Activated CD8-positive, alpha-beta T cell treated with anti-CD3 and anti-CD28 coated beads, Interleukin-2, amount 10 ng/mL, durations not matched to agents 7 days and 5 days (primary cell): ENCODE measurements at places on chromosomes 13 and 19.

GRCh38 chr19:57002710-57003109, 117.1 kb upstream of the USP29 start:
- no peak for DNase-seq

GRCh38 chr13:25300861-25301346, 521 bp upstream of the NUP58 start:
- DNase-seq, result no peak

- no peak for DNase-seq
Measured at GRCh38 chr19:1163283-1163933, 10.7 kb downstream of the SBNO2 start.

- DNase-seq, result no peak
Measured at GRCh38 chr13:66967811-66968597, 262.1 kb downstream of the PCDH9 start.

GRCh38 chr19:41225238-41226052, 6.4 kb downstream of the AXL start:
- DNase-seq, result peak; percentile 28

DNA sequence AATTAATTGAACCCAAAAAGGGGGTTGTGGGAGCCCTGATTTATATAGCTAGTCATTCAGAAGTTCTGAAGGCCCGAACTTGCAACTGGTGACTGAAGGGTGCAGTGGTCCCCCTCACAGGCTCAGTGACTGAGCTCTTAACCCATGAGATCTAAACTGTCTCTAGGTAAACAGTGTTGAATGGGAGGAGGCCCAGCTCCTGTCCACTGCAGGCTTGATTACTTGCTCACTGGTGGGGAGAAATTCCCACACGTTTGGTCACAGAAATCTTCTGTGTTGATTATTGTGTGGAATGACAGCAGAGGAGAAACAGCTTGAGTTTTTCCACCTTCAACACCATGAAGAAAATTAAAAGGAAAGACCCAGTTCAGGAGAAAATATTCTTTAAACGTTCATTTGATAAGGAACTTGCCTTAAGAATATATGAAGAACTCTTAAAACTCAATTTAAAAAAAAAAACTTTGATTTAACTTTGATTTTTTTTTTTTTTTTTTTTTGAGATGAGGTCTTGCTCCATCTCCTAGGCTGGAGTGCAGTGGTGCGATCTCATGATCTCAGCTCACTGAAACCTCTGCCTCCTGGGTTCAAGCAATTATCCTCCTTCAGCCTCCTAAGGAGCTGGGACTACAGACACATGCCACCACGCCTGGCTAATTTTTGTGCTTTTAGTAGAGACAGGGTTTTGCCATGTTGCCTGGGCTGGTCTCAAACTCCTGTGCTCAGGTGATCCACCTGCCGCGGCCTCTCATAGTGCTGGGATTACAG, 249.3 kb downstream of the UQCRFS1 start:
- no peak for DNase-seq

GRCh38 chr13:76892488-76892887, 6.3 kb upstream of the KCTD12 start:
- DNase-seq, result no peak

- no peak for DNase-seq
Measured at GRCh38 chr13:107834717-107835116, 380.6 kb downstream of the LIG4 start.

DNA sequence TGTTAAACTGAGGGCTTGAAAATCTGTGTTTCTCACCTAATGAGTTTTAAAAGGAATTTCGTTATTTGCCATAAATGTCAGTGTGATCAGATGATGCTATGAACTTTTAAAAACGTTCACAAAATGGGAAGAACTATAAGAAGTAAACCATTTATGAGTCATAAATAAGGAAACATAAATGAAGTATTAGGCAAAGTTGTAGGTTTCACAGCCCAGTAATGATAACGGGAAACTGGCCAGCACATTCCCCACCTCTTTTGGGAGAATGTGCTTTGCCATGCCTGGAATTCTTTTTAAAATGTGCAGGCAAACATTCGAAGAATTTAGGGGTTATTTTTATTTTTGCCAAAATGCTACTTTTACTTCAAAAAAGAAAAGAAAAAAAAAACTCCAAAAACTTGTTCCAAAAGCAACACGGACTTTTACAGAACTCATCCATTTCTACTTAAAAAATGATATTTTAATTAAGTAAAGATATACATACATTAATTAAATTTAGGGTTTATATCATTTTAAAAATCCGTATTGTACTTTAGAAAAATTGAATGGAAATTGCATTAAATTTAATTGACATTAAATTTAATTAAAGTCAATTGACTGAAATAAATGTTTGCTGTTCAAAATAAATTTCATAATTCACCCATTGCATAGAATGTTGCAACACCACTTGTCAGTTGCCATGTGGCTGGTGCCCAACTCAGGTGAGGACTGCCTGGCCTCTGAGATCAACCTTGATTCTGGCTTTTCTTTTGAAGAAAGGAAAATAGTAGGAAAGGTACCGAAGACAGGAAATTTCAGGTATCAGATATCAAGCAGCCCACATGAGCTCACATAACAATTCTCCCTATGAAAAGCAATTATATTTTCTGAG, 1198.5 kb downstream of the EFNB2 start:
- no peak for DNase-seq

DNA sequence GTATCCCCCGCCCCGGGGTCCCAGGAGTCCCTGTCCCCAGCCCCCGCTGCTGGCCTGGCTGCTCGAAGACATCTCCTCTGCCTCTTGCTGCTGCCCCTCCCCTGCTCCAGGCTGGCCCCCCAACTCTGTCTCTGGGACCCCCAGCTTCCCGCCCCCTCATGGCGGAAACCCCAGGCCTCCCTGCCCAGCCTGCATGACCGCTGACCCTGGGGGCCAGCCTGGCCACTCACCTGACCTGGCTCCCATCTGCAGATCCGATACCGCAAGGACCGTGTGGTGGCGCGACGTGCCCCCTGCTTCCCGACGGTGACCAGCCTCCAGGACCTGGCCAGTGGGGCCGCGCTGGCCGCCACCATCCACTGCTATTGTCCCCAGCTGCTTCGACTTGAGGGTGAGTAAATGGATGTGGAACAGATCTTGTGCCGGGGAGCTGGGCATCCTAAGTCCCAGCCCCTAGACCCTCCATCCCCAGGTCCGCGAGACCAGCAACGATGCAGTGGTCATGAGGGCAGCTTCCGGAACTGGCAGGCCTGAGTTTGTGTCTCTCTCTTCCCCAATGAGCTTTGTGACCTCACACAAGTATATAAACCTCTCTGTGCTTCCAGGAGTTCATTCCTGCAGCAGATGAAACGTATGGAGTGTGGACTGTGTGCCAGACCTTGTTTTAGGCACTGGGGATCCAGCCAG, 12.4 kb downstream of the CAMSAP3 start:
- no peak for DNase-seq

- DNase-seq, result no peak
Measured at GRCh38 chr13:52085421-52085820, 43.5 kb downstream of the NEK5 start.

- no peak for DNase-seq
Measured at GRCh38 chr19:37989855-37990254, 82.8 kb downstream of the SIPA1L3 start.

GRCh38 chr13:32759152-32759551, 172.9 kb downstream of the PDS5B start:
- no peak for DNase-seq

- DNase-seq, result peak; percentile 97
Measured at GRCh38 chr19:11924886-11925650, at the start of gene ZNF700. ZNF700 (plus strand) TSS chr19:11925107; CDS start chr19:11925211, 104 bp downstream.

DNA sequence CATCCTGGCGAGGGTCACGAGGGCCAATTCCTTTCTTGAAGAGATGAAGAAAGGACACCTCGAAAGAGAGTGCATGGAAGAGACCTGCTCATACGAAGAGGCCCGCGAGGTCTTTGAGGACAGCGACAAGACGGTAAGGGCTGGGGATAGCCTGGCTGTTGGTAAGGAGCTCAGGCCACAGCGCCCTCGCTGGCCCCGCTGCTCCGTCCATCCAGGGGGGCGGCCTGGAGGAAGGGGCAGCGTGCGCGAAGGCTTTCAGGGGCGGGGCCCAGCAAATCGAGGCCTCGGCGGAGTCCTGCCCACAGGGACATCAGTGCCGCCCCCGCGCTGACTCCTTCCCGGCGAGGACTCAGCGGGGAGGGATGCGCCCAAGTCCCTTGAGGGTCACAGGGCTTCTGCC, 6.9 kb downstream of the F10 start:
- DNase-seq, result no peak

DNA sequence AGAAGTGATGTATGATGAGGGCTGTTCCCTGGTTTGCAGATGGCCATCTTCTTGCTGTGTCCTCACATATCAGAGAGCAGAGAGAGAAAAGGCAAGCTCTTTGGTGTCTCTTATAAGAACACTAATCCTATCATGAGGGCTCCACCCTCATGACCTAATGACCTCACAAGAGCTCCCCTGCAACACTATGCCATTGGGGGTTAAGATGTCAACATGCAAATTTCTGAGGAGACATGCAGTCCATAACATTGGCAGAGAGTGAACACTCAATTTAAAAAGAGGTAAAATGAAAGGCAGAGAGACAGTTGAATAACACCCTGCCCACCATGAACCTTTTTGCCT, 10.9 kb downstream of the FAM187B start:
- DNase-seq, result no peak

- no peak for DNase-seq
Measured at GRCh38 chr13:73955977-73956500, 178.2 kb downstream of the KLF12 start.

DNA sequence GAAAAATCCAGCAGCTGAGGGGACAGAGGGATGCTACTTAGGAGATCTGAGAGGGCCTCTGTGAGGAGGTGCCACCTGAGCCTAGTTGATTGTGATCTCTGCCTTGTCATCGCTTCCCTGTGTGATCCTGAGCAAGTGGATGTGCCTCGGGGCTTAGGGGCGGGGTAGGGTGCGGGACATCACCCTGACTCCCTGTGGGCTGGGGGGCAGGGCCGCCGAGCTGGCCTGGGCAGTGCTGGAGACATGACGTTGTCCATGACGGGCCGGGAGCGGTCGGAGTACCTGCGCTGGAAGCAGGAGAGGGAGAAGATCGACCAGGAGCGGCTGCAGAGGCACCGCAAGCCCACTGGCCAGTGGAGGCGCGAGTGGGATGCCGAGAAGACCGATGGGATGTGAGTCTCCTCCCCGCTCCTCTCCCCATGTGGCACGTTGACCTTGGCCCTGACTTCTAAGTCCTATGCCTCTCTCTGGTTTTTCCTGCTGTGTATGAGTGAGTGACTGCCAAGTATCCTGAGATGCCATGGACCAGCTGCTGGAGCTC, 8.2 kb upstream of the INAFM1 start:
- no peak for DNase-seq

GRCh38 chr13:112331675-112332074, 44.5 kb upstream of the SPACA7 start:
- DNase-seq, result no peak

DNA sequence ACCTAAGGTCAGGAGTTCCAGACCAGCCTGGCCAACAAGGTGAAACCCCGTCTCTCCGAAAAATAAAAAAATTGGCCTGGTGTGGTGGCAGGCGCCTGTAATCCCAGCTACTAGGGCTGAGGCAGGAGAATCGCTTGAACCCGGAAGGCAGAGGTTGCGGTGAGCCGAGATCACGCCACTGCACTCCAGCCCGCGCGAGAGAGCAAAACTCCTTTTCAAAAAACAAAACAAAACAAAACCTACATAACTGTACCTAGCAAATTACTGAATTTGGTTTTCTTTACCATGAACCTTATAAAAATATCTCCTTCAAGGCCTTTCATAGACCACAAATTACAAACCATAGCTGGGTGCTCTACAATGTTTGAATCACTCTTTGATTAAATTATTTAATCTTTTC, 760 bp downstream of the ZNF91 start:
- peak; percentile 71 for DNase-seq

DNA sequence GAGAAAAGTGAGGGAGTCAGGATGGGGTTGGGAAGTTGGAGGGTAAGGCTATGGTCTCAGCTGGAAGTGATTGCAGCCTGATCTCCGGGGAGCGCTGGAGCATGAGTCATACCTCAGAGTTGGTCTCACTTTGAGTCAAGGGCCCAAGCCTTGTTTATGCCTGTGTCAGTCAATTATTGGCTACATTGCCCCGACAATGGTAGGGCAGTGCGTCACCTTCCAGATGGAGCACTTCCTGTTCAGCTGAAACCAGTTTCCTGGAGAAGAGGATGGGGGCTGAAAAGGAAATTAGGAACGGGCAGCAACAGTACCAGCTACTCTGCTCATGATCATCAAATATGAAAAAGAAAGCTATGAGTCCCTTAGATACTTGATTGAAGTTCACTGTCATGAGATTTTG, 60.4 kb downstream of the ADGRE1 start:
- DNase-seq, result peak; percentile 66

GRCh38 chr13:90315061-90315460, 1032.4 kb upstream of the MIR17HG start:
- DNase-seq, result no peak

DNA sequence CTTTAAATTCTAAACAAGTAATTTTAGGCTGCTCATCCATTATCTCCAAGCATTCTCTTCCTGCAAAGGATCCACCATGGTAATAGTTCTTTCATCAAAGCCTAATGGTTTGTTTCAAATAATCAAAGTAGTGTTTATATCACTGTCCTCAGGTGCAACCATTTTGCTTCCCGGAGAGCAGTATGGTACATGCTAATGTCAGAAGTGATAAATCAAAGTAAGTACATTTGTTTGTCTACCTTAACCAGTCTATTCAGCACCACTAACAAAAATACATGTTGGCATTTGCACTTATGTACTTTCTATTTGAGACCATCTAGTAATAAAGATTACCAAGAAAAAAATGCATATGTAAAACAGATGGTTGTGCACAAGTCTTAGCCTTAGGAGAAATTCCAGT, 37.5 kb downstream of the DACH1 start:
- no peak for DNase-seq

DNA sequence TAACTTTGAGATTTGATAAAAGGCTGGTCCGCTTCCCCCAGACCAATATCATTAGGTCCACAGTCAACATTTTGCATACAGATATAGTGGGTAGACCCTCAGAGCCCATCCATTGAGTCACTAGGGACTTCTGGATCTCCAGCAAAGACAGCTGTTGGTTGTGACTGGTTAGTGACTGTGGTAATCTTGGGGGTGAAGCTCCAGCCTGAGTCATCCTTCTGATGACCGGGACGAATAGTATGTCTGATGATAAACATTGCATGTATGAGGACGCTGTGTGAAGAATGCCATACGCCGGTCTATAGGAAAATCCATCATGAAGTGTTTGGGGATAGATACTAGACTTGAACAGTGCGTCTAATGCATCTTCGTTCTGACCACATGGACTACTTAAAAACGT, 307.0 kb downstream of the UQCRFS1 start:
- DNase-seq, result no peak

- no peak for DNase-seq
Measured at GRCh38 chr13:96053003-96053703, at the start of gene UGGT2. UGGT2 (minus strand) TSS chr13:96053401; CDS start chr13:96053312, 89 bp downstream.

- DNase-seq, result no peak
Measured at GRCh38 chr13:21852043-21852442, 181.2 kb downstream of the FGF9 start.
